ENCODE measurements at places on chromosomes 3 and 15. TPM values are rescaled to one million over a fixed set of nuclear protein-coding genes. Genes with fewer than 3 reads are reported as not detected.
A peak's percentile ranks its signal among the peaks of the same experiment; 100 is the strongest.

MELTF gene
- 7.2 TPM for total RNA-seq

IQCF5 gene
- not detected for total RNA-seq

MYO5C gene
- total RNA-seq = 16.6 TPM

SOX14 gene
- not detected for total RNA-seq

TTLL13 gene
- total RNA-seq = not detected

SLC9C1 gene
- not detected for total RNA-seq

- H3K4me1 ChIP-seq = no peaks in the 10 kb centered on the region
- no peak overlapping the region for H3K27ac ChIP-seq
- H3K36me3 ChIP-seq = no peaks in the 10 kb centered on the region
- DNase-seq = no peak
- peaks cover 12% of the 10 kb centered on the region for H3K27me3 ChIP-seq
- H3K4me3 ChIP-seq = no peak overlapping the region
Observed at GRCh38 chr15:60003243-60004008, 685 bp upstream of the FOXB1 start.

DNA sequence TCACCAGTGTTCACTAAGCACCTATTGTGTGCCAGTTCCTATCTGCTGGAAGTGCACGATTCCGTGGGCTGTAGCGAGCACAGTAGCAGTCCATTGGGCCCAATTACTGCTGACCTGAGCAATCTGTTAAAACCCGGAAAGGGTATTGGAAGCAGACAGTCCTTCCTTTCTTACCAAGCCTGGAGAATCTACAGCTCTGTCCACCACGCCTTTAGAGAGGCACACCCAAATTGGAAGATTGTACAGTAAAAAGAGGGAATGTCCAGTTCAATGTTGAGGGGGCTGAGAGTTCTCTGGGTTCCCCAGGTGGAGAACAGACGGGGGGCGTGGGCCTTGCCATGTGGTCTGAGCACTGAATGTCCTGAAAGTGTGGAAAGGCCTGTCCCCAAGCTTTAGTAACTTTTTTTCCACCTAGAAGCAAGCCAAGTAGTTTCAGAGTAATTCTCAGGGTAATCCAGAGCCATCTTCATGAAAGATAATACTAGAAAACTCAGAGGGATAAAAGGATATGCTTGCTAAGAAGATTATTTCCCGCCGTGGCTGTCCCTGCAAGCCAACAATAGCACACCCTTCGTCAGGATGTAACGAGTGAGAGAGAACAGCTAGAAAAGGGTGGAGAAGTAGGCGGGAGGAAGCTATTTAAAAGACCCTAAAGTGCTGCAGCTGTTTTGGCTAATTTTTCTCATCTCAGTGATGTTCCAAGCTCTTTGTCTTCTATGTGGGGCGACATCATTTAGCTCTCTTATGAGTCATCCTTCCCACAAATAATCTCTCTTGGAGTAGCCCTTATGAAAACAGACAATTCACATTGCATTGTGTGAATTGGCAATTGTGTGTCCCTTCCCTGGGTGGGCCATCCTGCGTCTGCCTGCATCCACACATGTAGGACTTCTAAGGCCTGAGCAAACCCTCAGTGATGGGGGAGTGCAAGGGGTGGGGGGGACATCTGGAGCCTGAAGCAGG lies 181.0 kb downstream of the ATG7 start:
- H3K27me3 ChIP-seq = no peaks in the 10 kb centered on the region
- peak overlapping the region; percentile 63 for H3K27ac ChIP-seq
- H3K4me3 ChIP-seq = no peak overlapping the region
- no peak for DNase-seq
- no peaks in the 10 kb centered on the region for H3K4me1 ChIP-seq
- no peaks in the 10 kb centered on the region for H3K36me3 ChIP-seq

DNA sequence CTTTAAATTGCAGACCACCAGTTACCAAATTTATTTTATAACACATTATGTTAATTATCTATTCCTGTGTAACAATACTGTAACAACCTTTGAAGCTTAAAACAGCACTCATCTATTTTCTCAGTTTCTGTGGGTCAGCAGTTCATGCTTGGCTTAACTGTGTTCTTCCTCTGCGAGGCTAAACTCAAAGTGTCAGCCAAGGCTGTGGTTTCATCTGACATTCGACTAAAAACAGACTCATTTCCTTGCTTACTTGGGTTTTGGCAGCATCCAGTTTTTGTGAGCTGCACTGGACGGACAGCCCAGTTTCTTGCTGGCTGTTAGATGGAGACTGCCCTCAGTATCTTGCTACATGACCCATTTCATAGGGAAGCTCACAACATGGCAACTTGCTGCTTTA lies 247.3 kb upstream of the KCNH8 start:
- H3K27me3 ChIP-seq = no peaks in the 10 kb centered on the region
- no peaks in the 10 kb centered on the region for H3K36me3 ChIP-seq
- no peak for DNase-seq
- no peak overlapping the region for H3K27ac ChIP-seq

GRCh38 chr3:102336130-102336529 lies 98.7 kb upstream of the ZPLD1 start:
- DNase-seq = no peak
- no peaks in the 10 kb centered on the region for H3K4me1 ChIP-seq
- no peak overlapping the region for H3K4me3 ChIP-seq
- H3K27ac ChIP-seq = no peak overlapping the region

GRCh38 chr3:189270248-189270832 lies 98.6 kb downstream of the TPRG1 start:
- no peaks in the 10 kb centered on the region for H3K36me3 ChIP-seq
- H3K4me3 ChIP-seq = no peak overlapping the region
- no peaks in the 10 kb centered on the region for H3K27me3 ChIP-seq
- peak; percentile 65 for DNase-seq

GRCh38 chr3:53700441-53700840 lies 145.8 kb downstream of the CHDH start:
- H3K4me1 ChIP-seq = no peaks in the 10 kb centered on the region
- H3K27me3 ChIP-seq = no peaks in the 10 kb centered on the region
- no peaks in the 10 kb centered on the region for H3K36me3 ChIP-seq
- H3K4me3 ChIP-seq = no peak overlapping the region

GRCh38 chr15:68818066-68818768 lies 2.5 kb downstream of the ANP32A start:
- no peaks in the 10 kb centered on the region for H3K36me3 ChIP-seq
- no peaks in the 10 kb centered on the region for H3K4me1 ChIP-seq
- H3K27me3 ChIP-seq = no peaks in the 10 kb centered on the region
- DNase-seq = peak; percentile 66
- peak overlapping the region; percentile 91 for H3K4me3 ChIP-seq

DNA sequence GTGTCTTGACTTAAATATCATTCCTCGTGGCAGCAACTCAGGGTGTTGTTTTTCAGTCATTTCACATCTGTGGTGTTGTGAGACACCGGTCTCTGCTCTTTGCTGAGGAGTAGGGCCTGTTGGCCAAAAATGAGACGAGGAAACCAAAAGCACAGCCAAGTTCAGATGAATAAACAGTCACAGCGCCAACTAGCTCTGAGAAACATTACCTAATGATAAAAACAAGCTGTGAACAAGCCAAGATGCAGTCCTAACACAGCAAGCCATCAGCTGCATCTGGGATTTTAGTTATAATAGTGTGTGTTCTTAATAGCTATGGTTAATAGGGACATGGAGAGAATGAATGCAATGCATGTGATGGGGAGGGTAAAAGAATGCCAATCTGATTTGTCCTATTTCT lies 843.4 kb upstream of the DPPA4 start:
- H3K36me3 ChIP-seq = no peaks in the 10 kb centered on the region
- no peak overlapping the region for H3K4me3 ChIP-seq
- no peak for DNase-seq

- H3K4me1 ChIP-seq = no peaks in the 10 kb centered on the region
- no peak overlapping the region for H3K4me3 ChIP-seq
- no peak overlapping the region for H3K27ac ChIP-seq
- H3K27me3 ChIP-seq = no peaks in the 10 kb centered on the region
Observed at GRCh38 chr15:76285241-76285825, 25.9 kb downstream of the ETFA start.

- no peak overlapping the region for H3K4me3 ChIP-seq
- H3K27me3 ChIP-seq = no peaks in the 10 kb centered on the region
- no peak overlapping the region for H3K27ac ChIP-seq
Observed at GRCh38 chr3:42836150-42837123, 27.2 kb downstream of the ACKR2 start.

- H3K4me1 ChIP-seq = no peaks in the 10 kb centered on the region
- peak overlapping the region; percentile 25 for H3K4me3 ChIP-seq
- H3K27me3 ChIP-seq = no peaks in the 10 kb centered on the region
Observed at GRCh38 chr3:8757551-8758518, 11.6 kb downstream of the OXTR start.

Data from breast epithelium (tissue), 4 donors.